ENCODE measurements at places on chromosomes 12 and 14.

GRCh38 chr12:109449845-109450532 is 27.1 kb downstream of the KCTD10 start:
- DNase-seq: no peak

GRCh38 chr12:125518074-125518473 is 452.8 kb downstream of the AACS start:
- DNase-seq: peak; percentile 9

- DNase-seq: no peak
These were observed 21.5 kb downstream of the YLPM1 start for GRCh38 chr14:74784634-74785033.

- DNase-seq: no peak
These were observed 181.8 kb downstream of the GRIN2B start for GRCh38 chr12:13799574-13799973.

DNA sequence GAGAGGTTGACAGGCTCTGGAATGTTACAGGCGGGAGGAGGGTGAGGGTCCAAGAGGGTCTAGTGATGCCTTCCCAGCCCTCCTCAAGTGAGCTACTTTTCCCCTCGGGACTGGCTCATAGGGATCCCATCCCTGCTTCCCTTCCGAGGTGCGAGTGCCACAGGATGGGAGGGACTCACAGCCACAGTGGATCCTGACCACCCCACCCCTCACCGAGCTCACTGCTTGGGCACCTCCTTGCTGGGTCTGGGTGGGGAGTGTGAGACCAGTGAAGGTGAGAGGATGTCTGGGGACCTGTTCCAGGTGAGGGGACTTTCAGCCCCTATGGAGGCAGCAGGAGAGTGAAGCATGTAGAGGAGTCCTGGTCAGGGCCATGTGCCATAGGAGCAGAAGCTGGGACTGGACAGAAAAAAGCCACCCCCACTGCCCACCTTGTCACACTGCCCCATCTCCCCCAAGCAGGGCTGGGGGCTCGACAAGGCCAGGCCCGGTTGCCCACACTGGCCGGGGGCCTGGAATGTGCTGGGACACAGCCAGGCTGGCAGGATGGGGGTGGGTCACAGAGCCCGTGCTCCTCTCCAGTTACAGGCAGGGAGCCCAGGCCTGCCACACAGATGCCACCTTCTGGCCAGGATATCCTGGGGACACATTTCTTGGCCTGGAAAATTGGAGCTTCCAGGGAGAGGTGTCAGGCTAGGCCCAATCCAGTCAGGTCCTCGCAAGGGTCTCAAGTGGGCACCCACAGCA is 1.7 kb upstream of the TNS2 start:
- DNase-seq: peak; percentile 42

Measured in SK-MEL-5 (cell line).